ENCODE measurements at places on chromosomes 5 and 9. TPM values are rescaled to one million over a fixed set of nuclear protein-coding genes. Genes with fewer than 3 reads are reported as not detected.

Gene RASGRF2
- 12.4 TPM for total RNA-seq

Gene STRBP
- total RNA-seq: 10.7 TPM

Gene PDE8B
- total RNA-seq: not detected

Gene SPATA31A5
- total RNA-seq: not detected

Gene TTC23L
- total RNA-seq: not detected

Gene SMIM33
- total RNA-seq: not detected

Gene FOXD4
- total RNA-seq: 0.09 TPM

Gene IL13
- total RNA-seq: not detected

Gene MBLAC2
- total RNA-seq: 4.4 TPM

Gene IFNB1
- not detected for total RNA-seq

Gene CTNND2
- total RNA-seq: not detected

Gene SMIM23
- not detected for total RNA-seq

Gene ZNF618
- total RNA-seq: 9.7 TPM

Gene CRHBP
- total RNA-seq: under 0.01 TPM
